ELR (cell line): ENCODE measurements at places on chromosomes 16 and 17.

DNA sequence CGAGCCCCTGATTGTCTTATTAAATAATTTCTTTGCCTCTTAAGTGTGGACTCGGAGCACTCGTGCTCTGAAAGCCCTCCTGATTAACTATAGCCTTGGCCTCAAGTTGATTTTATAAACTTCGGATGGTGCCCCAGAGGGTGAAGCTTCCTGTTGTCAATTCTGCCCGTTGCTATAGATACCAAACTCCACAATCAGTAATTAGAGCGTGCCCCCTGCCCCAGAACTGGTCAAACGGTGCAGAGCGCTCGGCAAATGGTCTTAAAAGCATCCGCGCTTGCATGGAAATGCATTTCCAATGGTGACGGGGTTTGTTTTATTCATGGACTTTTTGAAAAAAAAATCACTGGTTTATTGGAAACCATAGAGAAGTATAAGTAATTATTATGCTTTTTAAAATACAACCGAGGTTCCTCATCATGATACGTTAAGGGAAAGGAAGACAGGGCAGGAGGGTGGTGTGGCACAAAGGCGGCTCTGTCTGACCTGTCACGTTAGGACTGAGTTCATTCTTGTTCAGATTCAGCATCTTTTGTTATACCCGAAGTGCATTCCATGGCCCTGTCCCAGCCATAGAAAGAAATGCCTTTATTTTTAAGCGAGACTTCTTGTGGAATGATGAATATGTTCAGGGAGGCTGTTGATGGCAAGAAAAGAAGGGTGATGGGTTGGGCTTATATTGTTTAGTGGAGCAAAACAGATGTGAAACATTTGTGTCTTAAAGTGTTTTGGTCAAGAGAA is 476.4 kb downstream of the MAF start:
- no peak for DNase-seq

GRCh38 chr17:79987935-79988184 is 47.8 kb downstream of the TBC1D16 start:
- no peak for DNase-seq

DNA sequence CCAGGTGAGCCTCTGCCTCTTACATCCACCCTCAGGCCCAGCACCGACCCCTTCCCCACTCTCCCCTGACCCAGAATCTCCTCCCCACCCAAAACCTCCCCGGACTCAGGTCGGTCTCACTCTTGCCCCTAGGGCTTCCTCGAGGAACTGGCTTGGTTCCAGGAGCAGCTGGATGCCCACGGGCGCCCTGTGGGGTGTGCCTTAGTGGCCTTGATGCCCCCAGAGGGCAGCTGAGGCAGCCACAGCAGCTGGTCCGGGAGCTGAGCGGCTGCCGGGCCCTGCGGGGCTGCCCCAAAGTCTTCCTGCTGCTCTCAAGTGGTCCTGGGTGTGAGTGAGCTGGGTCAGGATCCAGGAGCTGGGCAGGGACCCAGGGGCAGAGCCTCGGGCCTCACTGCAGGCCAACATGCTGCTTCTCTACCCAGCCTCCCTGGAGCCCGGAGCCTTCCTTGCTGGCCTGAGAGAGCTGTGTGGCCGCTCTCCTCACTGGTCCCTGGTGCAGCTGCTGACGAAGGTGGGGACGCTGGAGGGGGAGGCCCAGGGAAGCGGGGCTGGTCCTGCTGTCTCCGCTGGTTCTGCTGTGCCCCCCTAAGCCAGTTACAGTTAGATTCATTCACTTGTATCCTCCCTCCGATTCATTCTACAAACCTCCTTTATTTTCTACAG is 9.6 kb downstream of the ZNF213 start:
- DNase-seq = no peak

- peak; percentile 77 for DNase-seq
Observed at GRCh38 chr17:78040440-78041385, 82.2 kb downstream of the TNRC6C start.

DNA sequence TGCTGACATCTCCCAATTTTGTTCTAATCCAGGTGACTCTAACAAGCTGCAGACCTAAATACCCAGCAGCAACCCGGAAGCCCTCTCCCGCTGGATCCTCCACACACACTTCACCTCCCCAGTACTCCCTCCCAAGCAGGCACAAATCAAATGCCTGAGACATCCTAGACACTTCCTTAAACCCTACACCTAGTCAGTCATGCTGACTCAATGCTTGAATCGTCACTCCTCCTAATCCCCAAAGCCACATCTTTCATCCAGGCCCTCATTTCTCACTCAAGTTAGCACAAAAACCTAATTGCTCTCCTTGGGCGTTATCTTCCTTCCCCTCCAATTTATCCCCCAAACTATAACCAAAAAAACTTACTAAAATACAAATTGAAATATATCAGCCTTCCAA is 32.7 kb downstream of the CMC2 start:
- peak; percentile 52 for DNase-seq

DNA sequence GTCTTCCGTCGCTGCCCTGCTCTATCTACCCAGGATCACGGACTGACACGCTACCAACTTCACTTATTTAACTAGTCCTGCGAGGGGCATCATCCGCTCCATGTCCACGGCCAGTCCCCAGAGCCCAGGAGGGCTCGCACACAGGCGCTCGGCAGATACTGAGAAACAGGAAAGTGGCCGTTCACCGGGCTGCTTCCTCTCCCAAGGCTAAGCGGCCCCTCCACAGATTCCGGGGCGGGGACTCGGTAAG is 388 bp downstream of the OXLD1 start:
- DNase-seq = no peak

DNA sequence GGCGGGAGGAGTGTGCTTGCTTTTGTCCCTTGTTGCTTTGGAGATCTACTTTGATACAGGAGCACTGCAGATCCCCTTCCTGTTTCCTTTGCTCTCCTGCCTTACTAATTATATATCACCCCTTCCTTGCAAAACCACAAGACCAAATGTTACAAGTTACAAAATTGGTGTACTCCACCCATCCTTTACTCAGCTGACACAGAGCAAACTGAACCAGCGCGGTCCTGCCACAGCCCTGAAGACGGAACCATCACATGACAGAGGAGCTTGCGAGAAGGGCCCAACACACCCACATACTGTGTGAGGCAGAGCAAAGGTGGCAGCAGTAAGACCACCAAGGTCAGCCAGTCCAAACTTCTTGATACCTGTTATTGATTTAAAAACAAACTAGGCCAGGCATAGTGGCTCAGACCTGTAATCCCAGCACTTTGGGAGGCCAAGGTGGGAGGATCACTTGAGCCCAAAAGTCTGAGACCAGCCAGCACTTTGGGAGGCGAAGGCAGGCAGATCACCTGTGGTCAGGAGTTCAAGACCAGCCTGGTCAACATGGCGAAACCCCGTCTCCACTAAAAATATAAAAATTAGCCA is 33.2 kb downstream of the CYTH1 start:
- DNase-seq = peak; percentile 65

DNA sequence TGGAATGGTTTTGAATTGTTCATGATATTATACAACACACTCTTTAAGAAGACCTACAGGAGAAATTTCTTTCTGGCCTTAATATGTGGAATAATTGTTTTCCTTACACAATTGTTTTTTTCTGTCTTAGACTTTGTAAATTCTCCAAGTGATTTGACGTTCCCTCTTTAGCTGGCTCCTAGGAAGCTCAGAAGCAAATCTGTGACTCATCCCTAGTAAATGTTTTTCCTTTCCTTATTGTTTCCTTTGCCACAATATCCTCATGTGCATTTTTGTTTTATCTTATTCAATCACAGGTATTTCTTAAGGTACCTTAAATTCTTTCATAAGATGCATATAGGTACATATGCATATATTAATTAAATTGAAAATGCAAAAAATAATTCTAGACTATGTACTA is 13.5 kb downstream of the KIAA0753 start:
- peak; percentile 64 for DNase-seq

GRCh38 chr17:39714234-39714633 is 14.4 kb downstream of the ERBB2 start:
- no peak for DNase-seq

DNA sequence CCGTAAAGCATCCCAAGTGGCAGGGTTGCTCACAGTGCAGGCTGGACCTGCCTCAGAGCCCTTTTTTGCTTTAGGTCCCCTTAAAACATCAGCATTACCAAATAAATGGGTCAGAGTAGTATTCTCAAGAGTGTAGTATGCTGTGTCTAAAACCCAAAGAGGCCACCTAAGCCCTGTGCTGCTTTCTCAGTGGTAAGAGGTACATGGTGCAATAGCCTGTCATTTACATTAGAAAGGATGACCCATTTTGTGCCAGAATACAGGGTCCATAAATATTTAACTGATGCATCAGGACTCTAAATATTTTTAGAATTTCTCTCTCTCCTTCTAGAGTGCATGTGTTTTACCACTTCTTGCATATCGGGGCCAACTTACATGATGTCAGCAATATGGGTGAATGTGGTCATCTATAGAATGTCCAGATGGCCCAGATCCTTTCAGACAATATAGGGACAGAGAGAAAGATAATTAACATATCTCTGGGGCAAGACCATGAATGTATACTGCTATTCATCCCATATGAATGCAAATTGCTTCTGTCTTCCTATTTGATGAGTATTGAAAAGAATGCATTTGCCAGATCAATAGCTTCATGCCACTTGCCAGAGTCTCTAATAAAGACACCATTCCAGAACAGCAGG is 329.2 kb downstream of the PMP22 start:
- DNase-seq = no peak

DNA sequence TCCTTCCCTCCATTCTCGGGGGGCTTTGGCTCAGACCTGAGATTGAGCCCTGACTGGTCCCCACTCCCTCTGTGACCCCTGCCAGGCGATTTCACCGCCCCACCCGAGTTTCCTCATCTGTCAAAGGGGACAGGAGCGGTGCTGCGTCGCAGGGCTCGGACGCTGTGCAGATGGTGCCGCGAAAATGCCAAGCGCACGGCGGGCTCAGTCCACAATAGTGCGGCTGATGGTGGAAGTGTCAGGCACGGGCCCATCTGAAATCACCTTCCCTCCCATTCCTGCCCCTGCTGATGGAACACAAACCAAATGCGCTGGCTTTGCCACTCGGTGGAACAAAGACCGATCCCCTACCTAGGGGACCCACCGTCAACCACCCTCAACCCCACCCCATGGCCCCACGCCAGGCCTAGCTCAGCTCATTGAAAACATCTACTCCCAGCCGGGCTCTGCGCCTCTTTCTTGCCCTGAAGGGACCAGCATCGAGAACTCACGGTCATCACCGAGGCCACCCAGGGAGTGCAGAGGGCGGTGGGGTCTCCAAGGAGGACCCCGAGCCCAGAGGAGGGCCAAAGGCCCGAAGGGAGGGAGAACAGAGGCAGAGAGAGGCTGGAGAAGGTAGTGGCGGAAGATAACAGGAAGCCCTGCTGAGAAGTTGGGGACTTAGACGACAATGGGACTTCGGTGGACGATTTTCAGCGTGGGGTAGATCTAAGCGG is 1.4 kb downstream of the CARHSP1 start:
- no peak for DNase-seq

- DNase-seq = peak; percentile 96
Observed at GRCh38 chr16:4944333-4945281, 7.7 kb upstream of the PPL start.

- DNase-seq = no peak
Observed at GRCh38 chr17:47727704-47728036, 5.4 kb upstream of the TBX21 start.

DNA sequence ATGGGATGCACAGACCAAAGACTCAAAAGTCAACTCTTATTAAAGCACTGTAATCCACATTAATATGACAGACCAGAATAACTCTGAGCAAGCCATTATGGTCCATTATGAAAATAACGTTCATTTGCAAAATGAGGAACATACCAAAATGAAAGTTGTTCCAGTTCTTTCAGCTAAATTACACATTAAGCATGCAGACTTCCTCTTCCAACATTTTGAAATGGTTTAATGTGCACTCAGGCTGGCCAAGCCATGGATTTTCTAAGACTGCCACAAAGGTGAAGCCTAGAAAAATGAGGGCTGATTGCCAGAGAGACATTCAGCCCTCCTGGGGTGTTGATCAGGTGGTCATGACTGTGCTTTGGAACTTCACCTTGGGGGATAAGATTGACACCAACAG is 56.7 kb upstream of the NOG start:
- no peak for DNase-seq

- DNase-seq = peak; percentile 45
Observed at GRCh38 chr17:34252095-34252443, 3.0 kb upstream of the CCL2 start.

GRCh38 chr16:69469807-69470561 is 45.6 kb downstream of the CYB5B start:
- DNase-seq = no peak

DNA sequence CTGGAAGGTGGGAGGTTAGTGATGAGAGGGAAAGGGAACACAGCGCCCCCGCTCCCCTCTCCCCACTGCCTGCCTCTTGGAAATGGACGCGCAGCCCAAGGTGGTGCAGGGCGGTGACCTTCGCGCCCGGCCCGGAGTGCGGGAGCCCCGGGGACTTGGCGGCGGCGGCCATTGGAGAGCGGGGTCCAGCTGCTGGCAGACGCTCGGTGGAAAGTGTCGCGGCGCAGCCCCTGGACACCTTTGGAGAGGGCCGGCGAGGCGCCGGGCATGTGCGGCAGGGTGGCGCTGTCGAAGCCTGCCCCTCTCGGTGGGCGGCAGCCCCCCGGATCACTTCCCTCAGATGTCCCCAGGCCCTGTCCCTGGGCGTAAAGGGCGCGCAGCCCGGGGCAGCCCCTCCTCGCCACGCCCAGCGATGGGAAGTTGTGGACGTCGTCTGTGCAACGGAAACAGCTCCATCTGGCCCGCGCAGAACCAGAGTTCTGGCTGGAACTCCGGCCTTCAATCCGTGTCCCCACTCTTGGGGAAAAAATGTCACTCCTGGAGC is 16.7 kb downstream of the SALL1 start:
- DNase-seq = no peak

DNA sequence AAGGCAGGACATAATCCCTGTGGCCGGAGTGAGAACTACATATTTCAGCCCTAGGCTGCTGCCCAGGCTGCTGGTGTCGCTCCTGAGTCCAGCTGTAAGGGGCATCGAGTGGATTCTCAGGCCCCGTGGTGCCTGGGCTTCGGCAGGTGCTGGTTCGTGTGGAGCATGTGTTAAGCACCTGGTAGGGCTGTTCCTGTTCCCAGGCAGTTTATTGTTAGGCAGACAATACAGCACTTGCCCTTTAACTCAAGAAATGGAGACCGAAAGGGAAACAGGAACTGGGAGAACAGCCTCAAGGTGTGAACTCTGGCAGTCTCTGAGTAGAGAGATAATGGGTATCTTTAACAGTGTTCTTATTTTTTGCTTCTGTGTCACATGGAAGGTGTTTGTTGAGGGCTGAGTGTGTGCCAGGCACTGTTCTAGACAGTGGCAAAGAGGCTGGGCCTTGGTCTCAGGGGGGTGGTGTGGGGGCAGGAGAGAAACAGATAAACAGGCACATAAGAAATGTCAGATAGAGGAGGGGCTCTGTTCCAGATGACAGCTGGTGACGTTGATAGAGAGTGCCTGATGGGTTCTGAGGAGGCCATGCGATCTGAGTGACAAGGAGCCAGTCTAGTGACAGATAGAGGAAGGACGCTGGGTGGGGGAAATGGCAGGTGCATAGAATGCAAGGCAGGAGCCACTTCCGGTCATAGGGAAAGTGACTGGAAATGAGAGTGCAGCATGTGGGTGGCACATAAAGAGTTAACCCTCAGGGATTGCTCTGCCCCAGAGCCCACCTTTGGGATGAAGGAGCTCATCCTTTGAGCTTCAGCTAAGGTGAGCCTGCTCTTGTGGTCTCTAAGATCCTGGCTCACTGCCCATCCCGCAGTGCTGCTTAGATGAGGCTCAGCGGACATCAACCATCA is 33.8 kb downstream of the EPN2 start:
- no peak for DNase-seq

- peak; percentile 36 for DNase-seq
Observed at GRCh38 chr16:4767872-4768548, 1.0 kb upstream of the ZNF500 start.
